ENCODE measurements at places on chromosomes 1 and 21.

DNA sequence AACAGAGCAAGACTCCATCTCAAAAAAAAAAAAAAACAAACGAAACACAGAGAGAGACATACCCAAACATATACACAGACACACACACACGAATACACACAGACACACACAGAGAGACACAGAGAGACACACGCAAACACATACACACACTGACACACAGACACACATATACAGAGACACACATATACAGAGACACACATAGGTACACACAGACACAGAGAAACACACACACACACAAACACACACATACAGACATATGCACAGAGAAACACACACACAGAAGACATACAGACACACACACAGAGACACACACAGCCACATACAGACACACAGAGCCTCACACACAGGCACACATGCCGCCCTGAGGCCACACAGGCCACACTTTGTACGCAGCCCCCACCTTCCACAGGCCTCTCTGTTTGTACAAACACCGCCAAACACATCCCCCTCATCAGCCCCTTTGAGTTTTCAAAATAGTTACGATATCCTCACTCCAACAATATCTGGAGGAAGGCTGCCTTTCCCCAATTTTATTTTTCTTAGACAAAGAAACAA is 57.5 kb upstream of the ABCG1 start:
- DNase-seq = no peak

- DNase-seq = no peak
These were observed 232.6 kb downstream of the PCP4 start for GRCh38 chr21:40099809-40100208.

DNA sequence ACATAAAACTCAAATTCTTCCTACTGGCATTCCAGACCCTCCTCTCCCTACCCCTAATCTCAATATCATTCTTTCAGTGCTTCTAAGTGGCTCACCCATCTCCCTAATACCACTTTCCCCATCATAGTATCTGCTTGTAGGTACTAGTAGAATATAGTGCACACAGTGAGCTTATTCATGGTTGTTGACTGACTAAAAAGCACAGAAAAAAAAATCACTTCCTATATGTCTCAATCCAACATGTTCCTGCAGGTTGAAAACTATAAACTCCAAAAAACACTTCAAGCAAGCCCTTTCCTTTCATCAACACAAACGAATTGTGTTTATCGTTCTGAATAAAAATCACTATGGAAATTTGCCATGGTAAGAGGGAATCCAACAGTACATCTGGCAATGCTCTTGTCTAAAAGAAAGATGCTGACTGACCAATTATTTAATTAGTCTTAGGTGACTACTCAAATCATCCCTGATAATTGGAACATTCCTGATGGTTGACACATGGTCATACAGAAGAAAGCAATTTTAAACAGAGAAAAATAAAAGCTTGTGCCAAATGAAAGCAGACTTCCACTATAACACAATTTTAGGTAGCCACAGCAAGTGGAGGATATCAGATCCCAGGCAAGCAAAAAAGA is 87.1 kb downstream of the NDUFS5 start:
- DNase-seq = peak; percentile 14

DNA sequence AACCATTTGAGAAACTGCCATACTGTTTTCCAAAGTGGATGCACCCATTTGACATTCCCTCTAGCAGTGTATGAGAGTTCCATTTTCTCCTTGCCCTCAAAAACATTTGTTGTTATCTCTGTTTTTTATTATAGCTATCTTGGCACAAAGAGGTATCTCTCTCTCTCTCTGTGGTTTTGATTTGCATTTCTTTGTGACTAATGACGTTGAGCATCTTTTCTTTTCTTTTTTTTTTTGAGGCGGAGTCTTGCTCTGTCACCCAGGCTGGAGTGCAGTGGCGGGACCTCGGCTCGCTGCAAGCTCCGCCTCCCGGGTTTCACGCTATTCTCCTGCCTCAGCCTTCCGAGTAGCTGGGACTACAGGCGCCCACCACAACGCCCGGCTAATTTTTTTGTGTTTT is 17.4 kb upstream of the ZMYM6 start:
- peak; percentile 67 for DNase-seq

DNA sequence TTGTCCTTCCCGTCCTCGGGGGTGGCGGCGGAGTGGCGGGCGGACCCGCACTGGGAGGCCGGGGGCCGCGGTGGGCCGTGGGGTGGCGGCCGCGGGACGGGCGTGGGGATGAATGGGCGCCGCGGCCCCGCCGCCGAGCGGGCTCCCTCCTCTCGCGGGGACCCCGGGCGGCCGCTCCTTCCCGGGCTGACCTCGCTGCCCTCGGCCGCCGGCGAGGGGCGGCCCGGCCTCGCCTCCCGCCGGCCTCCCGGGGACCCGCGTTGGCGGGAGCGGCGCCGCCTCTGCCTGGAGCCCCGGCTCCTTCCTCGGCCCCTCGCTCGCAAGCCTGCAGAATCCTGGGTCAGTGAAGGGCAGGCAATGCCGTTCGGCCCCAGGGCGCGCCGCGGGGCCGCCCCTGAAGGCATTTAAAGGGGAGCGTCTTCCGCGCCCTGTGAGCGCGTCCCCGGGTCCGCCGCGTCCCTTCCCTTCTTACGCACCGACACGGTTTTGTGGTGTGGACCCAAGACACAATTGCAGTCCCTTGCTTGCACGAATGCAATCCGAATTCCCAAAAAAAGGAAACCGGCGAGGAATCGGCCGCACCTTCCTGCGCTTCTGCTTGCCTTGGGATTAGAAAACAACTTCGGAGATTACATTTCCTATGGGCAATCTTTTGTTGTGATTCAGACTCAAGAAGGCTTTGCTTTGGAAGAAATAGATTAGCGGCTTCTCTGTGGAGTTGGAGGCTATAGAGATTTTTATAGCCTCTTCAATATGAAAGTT is 776 bp downstream of the ITSN1 start:
- DNase-seq = peak; percentile 55

DNA sequence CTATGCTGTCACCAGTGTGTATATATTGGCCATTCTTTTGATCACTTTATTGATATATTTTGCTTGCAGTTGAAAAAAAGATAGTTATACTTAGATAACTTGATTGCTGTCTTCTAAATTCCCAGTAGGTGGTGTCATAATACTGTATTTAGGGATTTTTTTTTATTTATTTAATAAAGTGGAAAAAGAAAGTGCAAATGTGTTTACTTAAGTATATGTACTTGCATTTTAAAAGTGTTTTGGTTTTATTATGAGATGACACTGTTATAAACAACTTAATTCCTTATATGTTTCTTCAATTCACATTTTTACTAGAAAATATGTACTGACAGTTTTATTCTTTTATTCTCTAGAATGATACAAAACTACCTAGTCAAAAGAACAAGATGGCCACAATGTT is 164.8 kb downstream of the USP25 start:
- DNase-seq = no peak

DNA sequence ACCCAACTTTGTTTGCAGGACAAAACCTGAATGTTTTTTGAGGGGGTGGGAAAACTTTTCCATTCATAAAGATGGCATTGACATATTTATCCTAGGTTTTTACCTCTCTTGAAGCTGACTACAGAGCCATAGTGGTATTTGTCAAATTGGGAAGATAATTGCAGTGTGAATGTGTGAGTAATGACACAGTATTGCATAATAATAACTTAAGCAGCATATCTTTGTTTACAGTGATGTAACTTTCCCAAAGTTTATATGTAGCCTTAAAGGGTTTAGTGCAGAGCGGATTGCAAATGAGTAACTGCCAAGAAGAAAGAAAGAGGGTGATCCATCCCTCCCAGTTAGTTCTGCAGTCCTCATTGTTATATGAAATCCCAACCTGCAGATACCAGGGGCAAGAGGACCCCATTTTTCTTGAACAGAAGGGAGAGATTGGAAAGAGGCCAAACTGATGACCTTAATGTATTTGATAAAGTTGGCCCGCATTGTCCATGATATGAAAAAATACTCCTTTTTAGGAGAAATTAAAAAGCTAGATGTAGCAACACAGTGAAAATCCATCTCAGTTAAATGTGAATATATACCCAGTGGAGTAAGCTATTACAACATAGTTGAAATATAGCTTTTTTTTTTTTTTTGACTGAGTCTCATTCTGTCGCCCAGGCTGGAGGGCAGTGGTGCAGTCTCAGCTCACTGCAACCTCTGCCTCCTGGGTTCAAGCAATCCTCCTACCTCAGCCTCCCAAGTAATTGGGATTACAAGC is 23.7 kb upstream of the NFIA start:
- DNase-seq = no peak

GRCh38 chr1:101241485-101242225 is 4.8 kb downstream of the S1PR1 start:
- DNase-seq = no peak

DNA sequence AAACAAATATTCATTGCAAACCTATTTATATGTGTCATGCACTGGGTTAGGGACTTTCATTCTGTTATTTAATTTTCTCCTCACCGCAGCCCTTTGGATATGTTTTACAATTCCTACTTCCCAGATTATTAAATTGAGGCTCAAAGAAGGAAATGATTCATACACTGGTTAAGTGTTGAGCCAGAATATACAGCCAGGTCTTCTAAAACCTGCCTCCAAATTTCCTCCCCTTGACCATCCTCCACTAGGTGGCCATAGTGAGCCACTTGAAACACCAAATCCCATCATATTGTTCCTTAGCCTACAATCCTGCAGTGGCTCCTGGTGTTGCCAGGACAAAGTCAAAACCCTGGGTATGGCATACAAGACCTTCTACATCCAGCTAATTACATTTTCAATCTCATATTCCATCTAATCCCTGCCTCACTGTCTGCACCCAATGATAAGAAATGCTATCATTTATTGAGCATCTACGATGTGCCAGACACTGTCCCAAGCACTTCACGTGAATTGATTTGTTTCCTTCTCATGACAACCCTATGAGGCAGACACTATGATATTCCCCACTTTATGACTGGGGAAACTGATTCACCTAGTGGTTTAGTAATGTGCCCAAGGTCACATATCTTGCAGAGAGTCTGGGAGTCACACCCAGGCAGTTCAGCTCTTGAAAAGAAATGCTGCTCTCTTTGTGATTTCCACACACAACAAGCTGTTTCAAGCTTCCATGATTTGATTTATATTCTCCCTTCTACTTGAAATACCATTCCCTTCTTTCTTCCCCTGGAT is 23.6 kb upstream of the KIRREL1 start:
- DNase-seq = peak; percentile 72
